ENCODE measurements at places on chromosomes 2 and 18.
A peak's percentile ranks its signal among the peaks of the same experiment; 100 is the strongest.

DNA sequence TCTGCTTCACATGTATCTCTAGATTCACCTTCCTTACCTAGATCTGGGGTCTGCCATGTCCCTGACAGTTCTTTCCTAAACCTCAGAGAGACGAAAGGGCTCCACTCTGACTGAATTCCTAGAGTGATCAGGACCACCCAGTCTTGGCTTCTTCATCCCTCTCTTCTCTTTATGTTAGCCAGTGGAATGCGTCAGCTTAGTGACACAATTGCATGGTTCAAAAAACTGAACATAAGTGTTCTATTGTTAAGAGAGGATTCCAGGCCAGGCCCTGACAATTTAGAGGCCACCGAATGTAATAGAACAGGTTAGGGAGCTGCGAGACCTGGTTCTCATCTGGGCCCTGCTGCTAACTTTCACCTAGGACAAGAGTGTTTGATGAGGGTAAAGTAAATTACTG is 10.0 kb downstream of the PRELID3A start:
- no peak for DNase-seq
- peaks cover 30% of the 10 kb centered on the region for H3K4me1 ChIP-seq
- H3K27me3 ChIP-seq, result no peaks in the 10 kb centered on the region
- no peak overlapping the region for H3K27ac ChIP-seq
- no peak overlapping the region for H3K4me3 ChIP-seq

DNA sequence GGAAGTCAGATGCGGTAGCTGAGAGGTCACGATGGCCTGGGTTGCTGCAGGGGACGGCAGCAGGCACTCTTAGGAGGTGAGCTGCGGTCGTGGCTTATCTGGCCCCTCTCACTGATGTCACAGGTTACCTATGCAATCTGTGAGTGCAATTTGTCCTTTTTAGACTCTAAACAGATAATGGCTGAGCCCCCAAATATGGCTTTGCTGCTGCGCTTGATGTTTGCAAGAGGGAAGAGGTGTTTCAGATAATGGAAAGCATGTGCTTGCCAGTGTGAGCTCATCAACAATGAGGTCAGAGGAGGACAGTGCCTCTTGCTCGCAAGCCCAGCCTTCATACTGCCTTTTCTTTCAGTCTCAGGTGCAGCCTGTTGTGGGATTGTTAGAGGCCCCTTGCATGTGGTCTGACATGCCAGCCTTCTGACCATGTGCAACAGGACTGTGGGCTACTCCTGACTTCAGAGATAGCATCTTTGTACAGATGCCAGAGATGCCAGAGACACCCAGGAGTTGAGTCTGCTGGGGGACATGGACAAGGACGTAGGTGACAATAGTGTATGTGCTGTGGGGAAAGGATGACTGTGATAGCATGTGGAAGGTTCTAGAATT is 151.3 kb downstream of the TANC1 start:
- peak; percentile 53 for DNase-seq
- H3K27me3 ChIP-seq, result no peaks in the 10 kb centered on the region
- H3K4me1 ChIP-seq, result peaks cover 67% of the 10 kb centered on the region
- H3K36me3 ChIP-seq, result no peaks in the 10 kb centered on the region
- H3K4me3 ChIP-seq, result no peak overlapping the region

GRCh38 chr2:14903709-14904374 is 271.3 kb downstream of the LRATD1 start:
- no peaks in the 10 kb centered on the region for H3K36me3 ChIP-seq
- H3K4me3 ChIP-seq, result no peak overlapping the region
- H3K27me3 ChIP-seq, result no peaks in the 10 kb centered on the region
- H3K4me1 ChIP-seq, result no peaks in the 10 kb centered on the region
- no peak for DNase-seq

GRCh38 chr18:13522861-13523660 is 203.3 kb downstream of the FAM210A start:
- H3K4me1 ChIP-seq, result peaks cover 35% of the 10 kb centered on the region
- H3K27me3 ChIP-seq, result no peaks in the 10 kb centered on the region
- H3K27ac ChIP-seq, result no peak overlapping the region
- no peak for DNase-seq
- no peaks in the 10 kb centered on the region for H3K36me3 ChIP-seq
- H3K4me3 ChIP-seq, result no peak overlapping the region

GRCh38 chr18:607930-608329 is 11.1 kb downstream of the CLUL1 start:
- no peak overlapping the region for H3K27ac ChIP-seq
- H3K36me3 ChIP-seq, result no peaks in the 10 kb centered on the region
- H3K4me1 ChIP-seq, result no peaks in the 10 kb centered on the region
- no peak for DNase-seq
- no peaks in the 10 kb centered on the region for H3K27me3 ChIP-seq
- no peak overlapping the region for H3K4me3 ChIP-seq

- H3K4me3 ChIP-seq, result no peak overlapping the region
- no peaks in the 10 kb centered on the region for H3K36me3 ChIP-seq
- no peaks in the 10 kb centered on the region for H3K4me1 ChIP-seq
- H3K27me3 ChIP-seq, result no peaks in the 10 kb centered on the region
- DNase-seq, result no peak
Measured at GRCh38 chr2:163231666-163232065, 393.1 kb upstream of the KCNH7 start.

DNA sequence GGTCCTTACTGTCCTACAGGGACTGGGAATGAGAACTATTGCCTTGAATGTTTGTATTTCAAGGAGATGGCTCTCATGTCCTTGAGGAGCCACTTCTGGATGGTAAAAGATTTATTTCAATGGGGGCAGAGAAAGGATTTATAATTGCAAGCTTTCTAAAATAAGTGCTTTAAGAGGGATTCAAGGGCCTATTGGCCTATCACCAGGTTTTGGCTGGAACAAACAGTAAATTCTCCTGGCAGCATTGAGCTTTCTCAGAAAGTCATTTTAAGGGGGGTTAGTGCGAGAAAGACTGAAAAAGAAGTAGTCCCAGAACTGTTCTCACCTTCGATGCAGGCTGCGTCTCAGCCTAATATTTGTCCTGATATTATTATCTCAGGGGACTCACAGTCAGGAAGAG is 29.8 kb downstream of the DPP10 start:
- H3K4me3 ChIP-seq, result no peak overlapping the region
- no peaks in the 10 kb centered on the region for H3K36me3 ChIP-seq

DNA sequence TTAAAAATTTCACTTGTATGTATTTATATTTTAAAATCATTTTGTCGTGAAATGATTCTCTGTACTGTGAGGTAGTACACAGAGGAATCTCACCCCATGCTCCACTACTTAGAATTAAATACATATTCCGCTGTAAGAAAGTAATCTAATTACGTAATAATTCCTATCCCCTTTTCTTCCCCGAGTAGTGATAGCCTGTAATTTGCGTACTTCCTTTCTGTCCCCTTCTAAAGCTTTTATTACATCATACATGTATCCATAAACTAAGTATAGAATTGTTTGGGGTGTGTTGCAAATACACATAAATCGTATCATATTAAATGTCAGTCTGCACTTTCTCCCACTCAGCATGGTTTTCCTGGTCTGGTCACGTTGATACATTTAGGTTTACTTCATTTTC is 12.4 kb upstream of the CHCHD5 start:
- H3K4me3 ChIP-seq, result no peak overlapping the region
- H3K4me1 ChIP-seq, result no peaks in the 10 kb centered on the region
- no peak overlapping the region for H3K27ac ChIP-seq
- no peaks in the 10 kb centered on the region for H3K27me3 ChIP-seq
- peaks cover 66% of the 10 kb centered on the region for H3K36me3 ChIP-seq
- no peak for DNase-seq

DNA sequence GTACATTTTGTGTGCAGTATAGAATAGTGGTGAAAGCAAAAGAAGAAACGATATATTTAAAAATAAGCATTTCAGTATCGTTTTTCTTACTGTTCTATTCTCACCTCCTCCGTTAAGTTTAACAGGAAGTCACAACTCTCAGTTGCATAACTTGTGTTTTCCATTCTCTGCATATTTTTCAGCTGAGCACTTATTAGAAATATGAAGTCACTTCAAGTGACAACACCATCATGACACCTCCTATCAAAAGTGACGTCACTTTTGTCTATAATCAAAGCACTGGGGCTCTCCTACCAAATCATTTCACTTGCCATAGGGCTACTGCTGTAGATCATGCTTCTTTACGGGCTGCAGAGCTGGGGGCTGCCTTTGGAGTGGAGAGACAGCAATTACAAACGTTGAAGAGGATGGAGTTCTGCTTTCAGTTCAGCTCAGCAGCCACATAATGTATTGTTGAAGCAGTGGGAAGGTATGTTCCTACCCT is 36.3 kb downstream of the STAT4 start:
- no peak overlapping the region for H3K4me3 ChIP-seq
- DNase-seq, result no peak
- H3K27ac ChIP-seq, result no peak overlapping the region
- H3K27me3 ChIP-seq, result peaks cover 4% of the 10 kb centered on the region
- H3K36me3 ChIP-seq, result no peaks in the 10 kb centered on the region
- no peaks in the 10 kb centered on the region for H3K4me1 ChIP-seq

- no peak overlapping the region for H3K4me3 ChIP-seq
- no peak for DNase-seq
- no peaks in the 10 kb centered on the region for H3K4me1 ChIP-seq
- H3K27ac ChIP-seq, result no peak overlapping the region
Measured at GRCh38 chr2:181304011-181304844, 153.0 kb upstream of the ITGA4 start.

GRCh38 chr2:23132000-23132399 is 253.0 kb upstream of the KLHL29 start:
- H3K4me1 ChIP-seq, result peaks cover 10% of the 10 kb centered on the region
- H3K27ac ChIP-seq, result no peak overlapping the region
- no peaks in the 10 kb centered on the region for H3K36me3 ChIP-seq
